ENCODE measurements at places on chromosomes 4 and X. TPM values are rescaled to one million over a fixed set of nuclear protein-coding genes. Genes with fewer than 3 reads are reported as not detected.

NKX3-2 gene
- total RNA-seq, result 0.26 TPM

DNA sequence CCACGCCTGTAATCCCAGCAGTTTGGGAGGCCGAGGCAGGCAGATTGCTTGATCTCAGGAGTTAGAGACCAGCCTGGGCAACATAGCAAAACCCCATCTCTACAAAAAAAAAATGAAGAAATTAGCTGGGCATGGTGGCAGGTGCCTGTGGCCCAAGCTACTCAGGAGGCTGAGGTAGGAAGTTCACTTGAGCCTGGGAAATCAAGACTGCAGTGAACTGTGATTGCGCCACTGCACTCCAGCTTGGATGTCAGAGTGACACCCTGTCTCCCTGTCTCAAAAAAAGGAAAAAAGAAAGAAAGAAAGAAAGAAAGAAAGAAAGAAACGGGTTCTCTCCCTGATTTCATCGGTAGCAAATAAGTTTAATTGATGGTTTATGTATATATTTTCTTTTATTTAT lies 64.6 kb upstream of the ESX1 start:
- no peak for DNase-seq

DNA sequence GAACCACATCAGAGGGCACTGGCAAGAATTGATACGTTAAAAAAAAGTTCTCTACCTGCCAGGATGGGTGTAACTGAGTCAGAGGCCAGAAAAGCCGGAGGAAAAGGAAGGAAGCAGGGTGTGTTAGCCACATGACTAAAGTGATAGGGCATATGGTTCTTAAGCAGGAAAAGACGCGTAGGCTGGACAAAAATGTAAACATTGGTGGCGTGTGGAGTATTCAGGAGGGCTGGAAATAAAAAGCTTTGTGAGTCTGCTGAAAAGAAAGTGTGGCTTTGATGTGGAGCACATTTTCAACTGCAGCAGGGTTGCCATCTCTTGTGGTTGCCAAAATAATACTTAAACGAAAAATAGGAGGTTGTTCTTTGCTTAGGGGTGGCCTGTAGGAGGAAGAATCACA lies 186.5 kb upstream of the RPL34 start:
- DNase-seq, result no peak

- no peak for DNase-seq
These were observed 390.7 kb downstream of the MAPK10 start for GRCh38 chr4:85968945-85969819.

GRCh38 chr4:43757147-43757546 lies 691.5 kb downstream of the KCTD8 start:
- DNase-seq, result no peak

DNA sequence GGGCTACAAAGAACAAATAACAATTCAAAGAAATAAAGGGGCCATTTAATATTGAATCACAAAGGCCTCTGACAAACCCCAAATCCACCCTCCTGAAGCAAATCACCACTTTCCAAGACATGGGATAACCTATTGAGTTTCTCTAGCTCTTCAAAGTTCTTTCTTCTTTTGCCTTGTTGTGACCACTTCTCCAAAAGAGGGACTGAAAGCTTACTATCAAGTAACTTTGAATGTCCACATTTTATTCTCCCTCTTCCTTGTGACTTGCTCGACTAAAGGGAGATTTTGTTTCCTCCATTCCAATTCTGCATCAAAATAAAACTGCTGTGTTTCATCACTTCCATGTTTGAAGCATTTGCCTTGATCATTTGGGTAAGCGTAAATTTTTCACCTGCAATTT lies 166.6 kb upstream of the SLC7A11 start:
- no peak for DNase-seq

All from suprapubic skin (tissue), 4 donors.